ENCODE measurements at places on chromosomes 3 and 15.

DNA sequence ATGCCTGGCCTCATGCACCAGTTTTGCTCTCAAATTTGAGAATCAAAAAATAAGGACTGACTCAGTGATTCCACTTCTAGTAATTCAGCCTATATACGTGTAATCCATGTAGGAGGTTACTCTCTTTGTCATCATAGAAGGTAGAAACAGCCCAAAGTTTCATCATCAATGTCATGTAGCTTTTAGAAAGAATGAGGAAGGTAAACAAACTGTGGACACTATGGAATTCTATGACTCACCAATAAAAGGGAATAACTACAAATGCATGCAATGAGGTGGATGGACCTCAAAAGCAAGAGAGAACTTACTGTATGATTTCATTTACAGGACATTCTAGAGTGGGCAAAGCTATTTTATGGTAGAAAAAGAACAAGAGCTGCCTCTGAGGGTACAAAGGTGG is 93.2 kb upstream of the LRIG1 start:
- no peak for DNase-seq

DNA sequence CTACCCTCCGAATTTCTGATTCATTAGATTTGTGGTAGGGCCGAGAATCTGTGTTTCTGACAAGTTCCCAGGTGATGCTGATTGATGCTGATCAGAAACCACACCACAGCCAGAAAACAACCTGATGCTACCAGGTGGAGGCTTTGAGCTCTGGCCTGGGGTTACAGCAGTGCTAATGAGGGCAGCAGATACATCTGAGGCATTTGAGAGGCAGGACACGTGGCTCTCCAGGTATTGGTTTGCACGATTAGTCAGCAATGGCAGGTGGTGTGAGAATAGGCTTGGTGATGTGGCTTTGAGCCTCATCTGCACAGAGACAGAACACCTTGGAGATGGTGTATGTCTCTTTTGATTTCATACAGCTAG is 78.8 kb upstream of the THBS1 start:
- DNase-seq = no peak

GRCh38 chr15:76147906-76148570 is 88.3 kb downstream of the TMEM266 start:
- peak; percentile 59 for DNase-seq

- DNase-seq = no peak
Measured at GRCh38 chr3:13541691-13542090, 7.2 kb upstream of the FBLN2 start.

DNA sequence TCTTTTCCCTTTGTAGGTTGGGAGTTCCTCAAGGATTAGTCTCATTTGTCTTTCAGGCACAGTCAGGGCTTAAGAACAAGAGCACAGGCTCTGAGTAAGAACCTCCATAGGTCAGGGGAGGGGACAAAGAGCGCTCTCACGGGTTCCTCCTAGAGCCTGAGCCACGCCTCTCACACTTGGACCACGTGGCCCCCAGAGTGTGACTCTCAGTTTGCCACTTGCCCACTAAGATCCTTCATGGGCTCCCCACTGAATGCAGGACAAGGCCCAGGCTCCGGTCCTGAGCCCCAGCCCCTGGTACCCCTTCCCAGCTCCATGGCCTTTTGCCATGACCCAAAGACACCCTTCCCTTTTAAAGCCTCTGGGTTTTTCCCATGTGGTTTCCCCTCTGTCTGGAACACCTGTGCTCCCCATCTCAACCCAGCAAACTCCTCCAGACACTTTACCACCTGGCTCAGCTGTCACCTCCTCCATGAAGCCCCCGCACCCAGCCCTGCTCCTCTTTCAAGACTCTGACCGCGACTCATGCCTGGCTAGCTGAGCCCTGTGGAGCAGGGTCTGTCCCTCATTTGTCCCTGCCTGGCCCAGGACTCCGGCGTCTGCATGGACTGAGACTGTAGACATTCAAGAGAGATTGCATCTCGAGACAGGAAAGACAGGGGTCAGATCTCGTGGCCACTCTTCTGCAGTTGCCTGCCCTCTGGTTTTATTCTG is 32.7 kb downstream of the IQSEC1 start:
- DNase-seq = peak; percentile 35

DNA sequence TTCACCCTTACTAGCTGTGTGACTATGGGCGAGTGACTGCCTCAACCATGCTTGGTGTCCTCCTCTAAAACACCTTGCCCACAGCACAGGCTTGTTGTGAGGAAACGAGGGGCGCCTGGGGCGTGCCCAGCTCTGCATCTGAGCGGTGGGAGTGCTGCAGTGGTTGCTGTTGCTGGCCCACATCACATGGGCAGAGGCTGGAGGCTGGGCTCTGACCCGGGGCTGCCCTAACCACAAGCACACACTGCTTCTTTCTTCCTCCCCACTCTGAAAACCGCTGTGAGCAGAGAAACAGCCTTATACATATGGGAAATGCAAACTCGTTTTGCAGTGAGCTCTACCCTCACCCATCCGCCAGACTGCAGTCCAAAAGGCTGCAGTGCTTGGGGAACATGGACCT is 74.8 kb upstream of the RPL32 start:
- peak; percentile 7 for DNase-seq

- DNase-seq = no peak
Measured at GRCh38 chr15:94451466-94451865, 220.1 kb downstream of the MCTP2 start.

GRCh38 chr15:47663101-47663500 is 54.2 kb upstream of the SEMA6D start:
- DNase-seq = no peak

DNA sequence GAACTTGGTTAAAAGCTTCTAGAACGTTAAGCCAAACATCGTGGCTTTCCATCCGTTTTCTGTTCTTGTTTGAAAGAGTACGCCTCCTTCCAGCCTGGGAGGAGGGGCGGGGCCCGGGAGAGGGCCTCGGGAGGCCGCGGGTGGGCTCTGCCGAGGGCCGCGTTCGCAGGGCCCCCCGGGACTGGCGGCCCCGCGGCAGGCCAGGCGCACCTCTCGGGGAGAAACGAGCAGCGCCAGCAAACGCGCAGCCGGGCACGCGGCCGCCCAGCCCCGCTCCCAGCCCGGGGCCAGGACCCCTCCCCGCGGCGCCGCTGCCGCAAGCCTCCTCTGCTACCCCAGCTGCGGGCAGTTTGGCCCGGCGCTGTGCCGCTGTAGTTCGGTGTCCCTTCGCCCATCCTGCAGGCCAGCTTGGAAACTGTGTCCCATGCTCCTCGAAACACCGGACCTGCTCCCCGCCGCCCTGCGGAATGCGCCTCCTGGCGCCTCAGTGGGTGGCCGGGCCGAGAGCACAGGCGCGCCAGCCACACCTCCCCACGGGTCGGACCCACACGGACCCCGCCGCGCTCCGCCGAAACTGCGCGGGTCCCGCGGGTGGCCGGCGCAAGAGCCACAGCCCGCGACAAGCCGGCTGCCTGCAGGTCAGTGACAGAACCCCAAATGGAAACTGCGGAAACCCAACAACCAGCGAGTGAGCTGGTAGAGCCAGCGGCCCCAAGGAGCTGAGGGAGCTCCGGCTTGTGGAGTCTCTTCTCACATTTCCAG is 2.3 kb downstream of the OCA2 start:
- DNase-seq = no peak
